Activated naive CD4-positive, alpha-beta T cell treated with anti-CD3 and anti-CD28 coated beads for 36 hours (primary cell): ENCODE measurements at places on chromosomes 2 and 18. TPM values are rescaled to one million over a fixed set of nuclear protein-coding genes. Genes with fewer than 3 reads are reported as not detected.

TUBA4A gene
- total RNA-seq = 116 TPM

SLC8A1 gene
- total RNA-seq = 0.60 TPM

RSAD2 gene
- 9.1 TPM for total RNA-seq

ATP6V1B1 gene
- total RNA-seq = not detected

IL1A gene
- 0.29 TPM for total RNA-seq

TLX2 gene
- total RNA-seq = 0.10 TPM

FBXO15 gene
- total RNA-seq = 1.2 TPM

TUBB8B gene
- not detected for total RNA-seq

DAW1 gene
- not detected for total RNA-seq

VWA3B gene
- 0.43 TPM for total RNA-seq

SGPP2 gene
- total RNA-seq = 7.0 TPM

SRD5A2 gene
- not detected for total RNA-seq

KCNF1 gene
- not detected for total RNA-seq

TEX44 gene
- total RNA-seq = not detected

MTERF4 gene
- total RNA-seq = 38.6 TPM

NT5DC4 gene
- not detected for total RNA-seq

EFEMP1 gene
- total RNA-seq = not detected

CPO gene
- not detected for total RNA-seq

SLC9A4 gene
- 0.07 TPM for total RNA-seq

IL1RL1 gene
- total RNA-seq = 0.43 TPM

CIB4 gene
- total RNA-seq = not detected

C2orf80 gene
- not detected for total RNA-seq

GPR148 gene
- not detected for total RNA-seq

OSR1 gene
- total RNA-seq = not detected

IGFBP2 gene
- total RNA-seq = 2.7 TPM

FAP gene
- not detected for total RNA-seq

MOGAT1 gene
- total RNA-seq = not detected

OBSL1 gene
- total RNA-seq = 1.6 TPM

FOSL2 gene
- total RNA-seq = 110 TPM

PTH2R gene
- not detected for total RNA-seq

REG1B gene
- total RNA-seq = not detected

BOLL gene
- total RNA-seq = not detected

DYNAP gene
- not detected for total RNA-seq

UBE2E3 gene
- total RNA-seq = 29.5 TPM

FAHD2A gene
- 49.3 TPM for total RNA-seq

HMSD gene
- 25.0 TPM for total RNA-seq

SLC38A11 gene
- total RNA-seq = not detected
